ENCODE measurements at places on chromosomes 5 and 9. TPM values are rescaled to one million over a fixed set of nuclear protein-coding genes. Genes with fewer than 3 reads are reported as not detected.

GRCh38 chr9:89912605-89912953, 307.8 kb downstream of the GADD45G start:
- DNase-seq = no peak

GRCh38 chr9:114606597-114607207, 4.4 kb upstream of the TMEM268 start:
- DNase-seq = no peak

DNA sequence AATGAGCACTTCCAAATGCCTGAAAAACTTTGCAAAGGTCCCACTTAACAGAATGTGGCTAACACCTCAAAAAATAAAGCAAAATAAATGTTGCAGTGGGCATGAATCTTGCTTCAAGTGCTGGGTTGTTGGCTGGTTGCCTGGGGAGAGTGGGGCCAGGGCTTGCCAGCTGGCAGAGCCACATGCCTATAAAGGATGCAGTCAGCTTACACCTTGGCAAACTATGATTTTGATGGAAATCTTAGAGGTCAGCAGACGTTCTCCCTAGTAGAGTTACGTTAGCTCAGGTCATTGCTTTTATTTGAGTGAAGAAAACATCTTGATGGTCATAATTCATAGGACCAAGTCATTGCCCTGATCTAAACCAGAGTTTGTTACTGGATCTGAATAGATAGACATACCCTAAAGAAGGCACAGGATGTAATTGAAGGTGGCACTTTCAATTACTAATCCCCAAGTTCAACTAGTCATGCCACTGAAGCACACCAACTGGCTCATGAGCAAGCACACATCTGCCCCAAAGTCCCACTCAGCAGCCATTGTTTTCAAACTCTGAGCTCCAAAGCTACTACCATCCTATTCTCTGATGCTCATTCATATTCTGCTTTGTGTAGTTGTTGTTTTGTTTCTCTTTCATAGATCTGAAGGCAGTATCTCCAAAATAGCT, 51.2 kb upstream of the ZSWIM6 start:
- DNase-seq = no peak

ARID3C gene
- total RNA-seq = not detected

GRCh38 chr5:177595991-177596774, 3.7 kb upstream of the B4GALT7 start:
- DNase-seq = no peak

- no peak for DNase-seq
These were observed 57.6 kb upstream of the SH3GL2 start for GRCh38 chr9:17521100-17521855.

IFNK gene
- total RNA-seq = not detected

DNA sequence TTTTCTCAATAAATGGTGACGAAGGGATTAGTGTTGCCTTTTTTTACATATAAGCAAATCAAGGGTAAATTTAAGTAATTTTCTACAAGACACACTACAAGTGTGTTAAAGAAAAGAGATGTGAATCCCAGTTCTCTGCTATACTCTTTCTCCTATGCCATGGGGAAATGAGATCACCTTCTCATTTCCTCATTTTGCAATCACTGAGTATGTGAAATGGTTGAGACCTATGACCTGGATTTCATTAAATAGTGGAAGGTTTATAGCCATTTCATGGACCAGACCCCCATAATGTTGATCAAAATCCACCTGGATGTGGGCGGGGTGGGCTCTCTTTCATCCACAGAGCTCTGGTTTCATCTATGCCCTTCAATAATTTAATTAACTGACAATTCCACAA, 66.9 kb upstream of the SLIT3 start:
- no peak for DNase-seq

- no peak for DNase-seq
These were observed 30.4 kb downstream of the NSUN2 start for GRCh38 chr5:6602441-6602840.

FIBCD1 gene
- total RNA-seq = 14.6 TPM

TMEM174 gene
- not detected for total RNA-seq

GRCh38 chr9:81680006-81680405, 9.3 kb downstream of the TLE1 start:
- DNase-seq = no peak

DNA sequence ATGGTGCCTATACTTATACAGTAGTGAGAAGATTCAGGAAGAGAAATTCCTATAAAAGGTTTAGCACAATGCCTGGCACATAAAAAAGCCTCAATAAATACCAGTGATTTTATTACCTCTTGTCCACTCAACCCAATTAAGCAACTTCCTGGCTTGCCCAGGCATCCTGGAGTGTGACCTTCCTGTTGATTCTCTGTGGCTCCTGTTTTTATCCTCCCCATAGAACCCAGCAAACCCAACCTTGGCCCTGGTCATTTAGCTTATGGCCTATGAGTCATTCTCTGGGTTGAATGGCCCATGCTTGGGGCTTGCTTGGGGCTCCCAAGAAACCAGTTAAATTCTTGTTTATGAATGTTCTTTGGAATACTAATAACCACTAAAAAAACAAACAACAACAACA, 21.4 kb upstream of the SPARC start:
- DNase-seq = no peak

ZFP62 gene
- total RNA-seq = 38.7 TPM

DNA sequence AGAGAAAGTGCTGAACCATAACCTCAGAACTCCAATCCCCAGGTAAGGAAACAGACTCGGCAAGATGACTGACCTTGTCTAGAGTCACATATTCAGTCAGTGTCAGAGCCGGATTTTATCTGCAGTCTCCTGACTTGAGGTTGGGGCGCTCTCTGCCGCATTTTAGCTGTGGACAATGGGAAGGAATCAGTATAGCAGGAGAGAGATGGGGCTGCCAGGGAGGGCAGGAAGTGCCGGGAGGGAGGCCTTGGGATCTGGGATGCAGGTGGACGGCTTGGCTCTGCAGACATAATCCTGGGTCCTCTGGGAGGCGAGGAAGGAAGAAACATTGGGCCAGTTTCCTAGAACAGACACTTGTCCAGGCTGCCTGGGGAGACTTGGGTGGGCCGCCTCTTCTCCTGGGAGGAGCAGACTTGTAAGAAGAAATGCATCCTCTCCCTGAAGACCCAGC, 39.7 kb upstream of the COL15A1 start:
- DNase-seq = no peak

DNA sequence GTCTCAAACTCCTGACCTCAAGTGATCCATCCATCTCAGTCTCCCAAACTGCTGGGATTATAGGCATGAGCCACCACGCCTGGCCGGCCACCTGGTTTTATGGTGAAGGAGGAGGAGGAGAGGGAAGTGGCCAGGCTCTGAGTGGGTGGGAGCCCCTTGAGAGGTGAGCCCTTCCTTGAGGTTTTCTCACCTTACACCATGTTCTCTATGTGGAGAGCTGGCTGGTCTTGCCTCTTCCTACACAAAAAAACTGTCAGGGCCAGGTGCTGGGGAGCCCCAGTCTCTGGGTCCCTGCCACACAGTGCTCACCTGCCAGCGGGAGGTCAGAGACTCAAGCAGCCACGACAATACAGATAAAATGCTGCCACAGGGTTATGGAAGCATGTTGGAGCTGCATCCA, 18.1 kb downstream of the SWI5 start:
- DNase-seq = no peak

- DNase-seq = no peak
These were observed 149.3 kb downstream of the RGS3 start for GRCh38 chr9:113612828-113613227.

DNA sequence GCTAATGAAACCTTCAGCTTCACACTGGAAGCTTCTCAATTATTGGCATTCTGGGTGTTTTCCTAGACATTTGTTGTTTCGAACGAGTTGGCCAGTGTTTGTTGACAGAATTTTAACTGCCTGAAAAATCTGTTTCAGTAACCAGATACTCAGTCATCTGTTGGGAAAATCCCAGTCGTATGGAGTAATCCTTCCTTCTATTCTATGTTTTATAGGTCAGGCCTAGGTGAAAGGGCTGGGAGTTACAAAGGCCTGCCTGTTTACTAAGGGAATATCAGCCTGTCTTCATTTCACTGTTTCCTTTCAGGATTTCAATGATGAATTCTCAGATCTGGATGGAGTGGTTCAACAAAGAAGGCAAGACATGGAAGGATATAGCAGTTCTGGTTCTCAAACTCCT, 59.9 kb downstream of the GRAMD2B start:
- no peak for DNase-seq

DNA sequence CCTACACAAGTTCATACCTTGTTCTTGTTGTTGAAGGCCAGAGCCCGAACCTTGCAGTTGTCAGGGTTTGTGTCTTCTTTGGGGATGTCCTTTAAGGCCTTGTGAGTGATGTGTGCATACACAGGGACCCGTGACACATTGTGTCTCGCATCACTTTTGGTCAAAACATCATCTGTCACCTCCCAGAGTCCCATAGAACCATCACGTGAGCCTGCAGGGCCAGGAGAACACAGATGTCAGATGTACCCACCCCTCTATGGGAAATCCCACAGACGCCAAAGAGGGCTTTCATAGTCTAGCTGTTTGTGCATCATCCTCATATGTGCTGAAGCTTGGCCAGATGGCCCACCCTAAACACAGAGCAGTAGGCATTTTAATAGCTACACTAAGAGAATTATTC, 28.2 kb downstream of the DCAF12 start:
- no peak for DNase-seq

GRCh38 chr9:89454498-89455355, 43.2 kb downstream of the SEMA4D start:
- DNase-seq = no peak

PCDH12 gene
- total RNA-seq = 0.05 TPM

All from NCI-H460 (cell line).